ENCODE measurements at places on chromosomes 3 and 15.

DNA sequence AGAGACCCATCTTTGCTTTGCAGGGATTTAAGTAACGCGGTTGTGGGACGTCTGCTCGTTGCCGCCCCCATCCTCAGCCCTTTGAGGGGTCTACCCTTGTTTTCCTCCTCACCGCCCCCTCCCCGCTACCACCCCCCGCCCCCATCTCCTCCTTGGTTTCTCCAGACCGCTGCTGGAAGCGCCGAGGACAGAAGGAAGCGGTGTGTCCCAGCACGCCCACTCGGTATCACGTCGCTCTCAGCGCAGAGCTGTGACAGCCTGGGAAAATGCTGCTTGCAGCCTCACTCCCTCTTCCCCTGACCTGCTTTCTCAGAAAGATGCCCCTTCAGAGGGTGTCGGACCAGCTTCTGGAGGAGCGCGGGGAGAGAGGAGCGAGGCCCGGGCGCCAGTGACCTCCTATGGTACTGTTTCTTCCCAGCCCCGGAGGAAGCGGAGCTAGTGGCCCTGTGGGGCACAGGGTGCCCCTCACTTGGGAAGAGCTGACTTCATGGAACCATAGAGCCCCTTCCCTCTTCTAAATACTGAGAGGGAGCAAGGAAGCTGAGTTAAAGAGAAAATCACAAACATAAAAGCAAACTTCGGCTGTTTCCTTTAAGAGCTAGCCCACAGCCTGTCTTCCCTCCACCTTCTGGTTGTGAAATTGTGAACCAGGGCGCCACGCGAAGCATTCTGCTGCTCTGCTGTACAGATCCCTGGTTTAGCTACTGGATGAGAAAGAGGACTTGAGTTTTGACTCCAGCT is 698 bp downstream of the IL1RAP start:
- DNase-seq, result no peak

DNA sequence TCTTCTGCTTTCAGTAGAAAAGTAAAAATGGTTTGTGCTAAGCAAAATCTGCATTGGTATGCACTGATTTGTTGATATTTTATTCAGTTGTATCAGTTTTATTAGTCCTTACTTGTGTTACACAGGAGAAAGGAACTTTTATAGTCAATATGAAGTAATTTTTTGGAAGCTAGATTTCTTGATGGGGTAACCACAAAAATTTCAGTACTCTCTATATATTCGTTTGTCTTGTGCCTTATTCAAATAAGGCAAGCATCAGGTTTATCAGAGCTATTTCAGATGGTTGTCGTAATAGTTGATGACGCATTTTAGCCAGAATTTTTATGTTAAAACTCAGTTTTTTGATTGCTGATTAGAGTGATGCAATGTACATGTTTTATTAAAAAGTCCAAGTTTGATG is 50.7 kb upstream of the NIPA1 start:
- DNase-seq, result no peak

GRCh38 chr3:142218703-142219102 is 6.7 kb downstream of the GK5 start:
- DNase-seq, result no peak

DNA sequence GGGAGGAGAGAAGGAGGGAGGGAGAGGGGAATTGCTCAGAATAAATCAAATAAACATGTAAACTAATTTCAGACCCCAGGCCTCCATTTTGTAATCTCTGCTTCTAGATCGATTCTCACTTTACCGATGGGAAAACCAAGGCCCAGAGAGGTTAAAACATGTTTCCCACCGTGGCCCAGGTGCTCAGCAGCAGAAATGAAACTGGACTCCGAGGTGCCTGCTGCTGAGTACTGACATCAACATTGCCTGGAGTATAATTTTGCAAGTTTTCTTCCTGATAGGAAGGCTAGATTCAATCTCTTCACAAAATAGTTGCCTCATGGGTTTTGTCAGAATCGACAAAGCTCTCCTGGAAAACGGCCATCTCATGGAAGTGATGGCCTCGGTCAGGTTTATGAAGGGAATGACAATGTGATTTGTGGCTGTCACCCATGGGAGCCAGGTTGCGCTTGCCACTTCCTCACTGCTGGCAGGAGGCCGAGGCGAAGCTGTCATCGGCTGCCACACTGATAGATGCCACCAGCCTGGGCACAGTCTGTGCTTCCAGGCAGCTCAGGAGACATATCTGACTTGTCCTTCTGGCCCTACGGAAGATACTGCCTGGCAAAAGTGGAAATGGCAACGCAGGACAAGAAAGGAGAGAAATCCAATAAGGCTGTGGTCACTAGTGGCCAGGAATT is 133.1 kb upstream of the LRRN1 start:
- no peak for DNase-seq

DNA sequence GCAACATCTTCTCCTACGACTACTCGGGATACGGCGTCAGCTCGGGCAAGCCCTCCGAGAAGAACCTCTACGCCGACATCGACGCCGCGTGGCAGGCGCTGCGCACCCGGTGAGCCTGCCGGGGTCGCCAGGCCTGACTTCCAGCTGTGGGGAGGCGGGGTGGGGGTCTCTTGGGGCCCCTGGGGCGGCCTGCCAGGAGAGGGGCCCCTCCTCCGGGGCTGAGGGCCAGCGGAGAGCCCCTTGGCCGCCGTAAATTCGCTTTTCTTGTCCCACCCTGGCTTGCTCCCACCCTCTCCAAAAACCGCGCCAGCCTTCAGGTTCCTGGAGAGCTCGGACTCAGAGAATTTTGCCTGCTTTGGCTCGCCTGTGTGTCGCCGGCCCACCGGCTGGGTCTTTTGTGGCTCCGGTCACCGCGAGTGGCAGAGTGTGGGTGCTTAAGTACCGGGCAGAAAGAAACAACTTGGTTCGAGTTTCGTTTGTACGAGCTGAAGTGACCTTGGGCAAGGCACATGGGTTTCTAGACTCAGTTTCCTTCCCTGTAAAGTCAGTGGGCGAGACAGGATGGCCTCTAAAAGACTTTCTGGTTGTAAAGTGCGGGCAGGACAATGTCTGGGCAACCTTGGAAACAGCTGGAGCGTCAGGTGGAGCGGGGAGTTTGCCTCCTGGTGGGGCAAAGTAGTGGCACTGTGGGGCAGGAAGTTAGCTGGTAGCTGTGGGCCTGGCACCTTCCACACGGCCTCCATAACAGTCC is 976 bp downstream of the ABHD17C start:
- DNase-seq, result no peak

GRCh38 chr3:426072-426471 is 229.5 kb downstream of the CHL1 start:
- DNase-seq, result no peak

- no peak for DNase-seq
These were observed 28.5 kb downstream of the MCTP2 start for GRCh38 chr15:94259863-94260262.

DNA sequence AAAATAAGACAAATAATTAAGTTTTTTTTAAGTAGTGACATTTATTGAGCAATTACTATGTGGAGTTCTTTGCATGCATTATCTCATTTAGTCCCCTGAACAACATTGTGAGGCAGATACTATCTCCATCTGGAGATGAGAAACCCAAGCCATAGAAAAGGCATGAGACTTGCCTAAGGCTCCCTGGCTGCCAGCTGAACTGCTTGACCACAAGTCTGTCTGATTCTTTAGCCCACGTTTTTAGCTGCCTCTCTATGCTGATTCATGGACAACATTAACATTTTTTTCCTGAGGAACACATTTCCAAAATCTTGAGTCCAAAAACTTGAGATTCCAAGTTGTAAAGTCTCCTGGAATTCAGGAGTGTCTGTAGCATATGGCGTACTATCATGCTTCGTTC is 263.6 kb upstream of the GOLGA6L4 start:
- DNase-seq, result no peak

DNA sequence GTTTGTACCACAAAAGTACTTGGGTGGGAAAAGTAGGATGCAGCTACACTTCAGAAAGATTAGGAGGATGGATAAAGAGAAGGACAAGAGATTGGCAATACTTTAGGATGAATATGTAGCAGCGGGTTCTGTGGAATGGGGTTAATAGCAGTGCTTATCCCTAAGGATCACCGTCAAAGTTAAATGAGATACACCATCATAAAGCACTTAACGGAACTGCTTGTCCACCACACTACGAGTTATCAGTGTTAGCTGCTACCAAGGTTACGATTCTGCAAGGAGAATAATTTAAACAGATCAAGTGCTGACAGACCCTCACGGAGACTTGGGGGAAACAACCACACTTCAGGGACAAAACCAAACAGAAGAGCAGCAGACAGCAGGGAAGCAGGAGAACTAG is 963 bp downstream of the SHQ1 start:
- DNase-seq, result no peak

DNA sequence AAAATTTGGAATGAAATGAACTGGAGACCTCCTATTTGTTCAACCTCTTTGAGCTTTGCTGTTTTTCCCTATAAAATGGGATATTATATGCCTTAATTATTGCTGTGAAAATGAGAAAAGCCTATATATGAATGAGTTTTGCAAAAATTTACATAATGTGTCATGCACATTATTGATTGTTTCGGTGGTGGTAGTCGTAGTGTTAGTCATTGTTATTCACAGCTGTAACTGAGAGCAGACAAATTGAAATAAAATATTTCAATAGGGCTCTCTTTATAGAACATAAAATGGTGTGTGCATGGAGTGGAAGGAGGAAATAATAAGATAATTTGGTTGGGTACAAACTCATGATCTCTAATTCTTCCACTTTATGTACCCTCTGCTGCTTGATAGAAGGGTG is 153.7 kb upstream of the GADL1 start:
- no peak for DNase-seq

DNA sequence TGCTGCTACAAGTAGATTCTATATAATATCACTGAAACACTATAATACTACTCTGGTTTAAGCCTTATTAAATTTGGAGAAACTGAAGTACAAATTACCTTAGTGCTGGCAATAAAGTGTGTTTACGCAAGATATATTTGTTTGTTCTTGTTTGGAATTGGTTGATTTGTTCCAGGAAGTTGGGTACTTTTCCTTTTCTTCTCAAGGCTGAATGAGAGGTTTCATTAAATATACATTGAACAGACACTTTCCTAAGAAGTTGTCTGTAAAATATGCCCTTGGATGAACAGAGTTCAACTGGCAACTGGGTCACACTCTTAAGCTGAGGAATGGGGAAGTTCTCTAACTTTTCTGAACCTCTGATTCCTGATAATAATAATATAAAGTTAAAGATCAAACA is 542.1 kb upstream of the NAALADL2 start:
- no peak for DNase-seq

DNA sequence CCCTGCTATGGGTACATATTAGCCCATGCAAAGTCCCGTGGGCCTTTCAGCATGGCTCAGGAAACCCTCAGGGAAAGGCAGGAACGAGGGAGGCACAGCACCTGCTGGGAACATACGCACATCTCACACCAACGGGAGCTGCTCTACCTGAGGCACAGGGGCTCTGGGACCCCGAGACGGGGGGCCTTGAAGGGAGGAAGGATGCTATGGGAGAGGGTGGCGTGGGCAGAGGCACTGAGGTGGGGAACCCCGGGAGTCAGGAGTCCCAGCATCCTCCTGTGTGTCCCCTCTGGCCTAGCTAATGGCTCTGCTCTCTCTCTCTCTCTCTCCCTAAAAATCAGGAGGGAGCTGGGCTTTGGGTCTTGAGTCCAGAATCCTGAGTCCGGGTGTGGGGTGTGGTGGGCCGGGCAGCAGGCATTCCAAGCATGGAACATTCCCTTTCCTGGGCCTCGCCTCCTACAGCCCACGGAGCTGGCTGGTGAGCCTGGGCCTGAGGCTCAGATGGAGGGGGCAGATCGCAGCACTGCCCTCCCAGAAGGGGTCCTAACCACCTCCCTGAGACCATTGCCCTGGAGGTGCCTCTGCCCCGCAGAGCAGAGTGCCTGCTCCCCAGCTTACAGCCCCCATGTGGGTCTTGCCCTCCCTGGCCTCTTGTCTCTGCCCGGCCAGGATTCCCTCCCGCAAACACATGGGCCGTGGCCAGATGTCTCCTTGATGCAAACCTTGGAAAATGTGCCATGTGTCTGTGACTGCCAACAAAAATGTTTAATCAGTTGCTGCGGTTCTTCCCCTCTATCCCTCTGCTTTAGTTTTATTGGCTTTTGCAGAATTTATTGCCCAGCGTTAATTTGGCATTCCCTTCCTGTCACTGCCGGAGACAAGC is 101.6 kb downstream of the TMEM266 start:
- DNase-seq, result no peak

DNA sequence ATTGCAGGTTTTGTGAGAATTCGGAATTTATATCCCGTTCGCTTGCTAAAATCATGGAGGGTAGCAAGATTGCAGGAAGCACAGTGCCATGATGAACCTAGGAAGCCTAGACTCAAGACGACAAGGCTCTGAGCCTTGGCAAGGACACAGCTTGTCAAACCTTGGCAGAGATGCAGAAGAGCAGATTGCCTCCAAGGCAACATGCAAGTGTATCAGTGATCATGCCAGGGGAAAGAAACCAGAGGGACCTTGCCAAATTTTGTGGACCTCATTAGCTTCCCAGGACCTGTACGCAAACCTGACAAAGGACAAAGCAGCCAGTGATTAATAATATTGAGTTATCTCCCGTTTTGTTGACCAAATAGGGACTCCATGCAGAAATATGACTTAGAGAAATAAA is 159.7 kb downstream of the GOLIM4 start:
- DNase-seq, result no peak

DNA sequence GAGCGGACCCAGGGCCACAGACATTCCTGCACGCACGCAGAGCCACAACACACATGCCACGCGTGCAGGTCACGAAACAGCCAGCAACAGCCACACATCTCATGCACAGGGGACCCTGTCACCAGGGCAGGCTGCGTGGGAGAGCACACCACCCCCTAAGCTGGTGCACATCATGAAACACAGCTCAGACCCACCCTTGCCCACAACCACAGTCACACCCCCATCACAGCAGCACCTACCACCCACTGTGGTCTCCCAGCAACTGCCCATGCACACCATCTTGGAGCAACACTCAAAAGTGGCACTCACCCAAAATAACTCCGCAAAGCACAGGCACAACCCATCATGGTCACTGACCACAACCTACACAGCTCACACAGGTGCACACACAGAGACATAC is 75.7 kb downstream of the OCA2 start:
- DNase-seq, result no peak

GRCh38 chr3:155497930-155498647 is 204.6 kb upstream of the STRIT1 start:
- no peak for DNase-seq

- DNase-seq, result no peak
These were observed 96.3 kb upstream of the P2RY1 start for GRCh38 chr3:152738656-152739055.

DNA sequence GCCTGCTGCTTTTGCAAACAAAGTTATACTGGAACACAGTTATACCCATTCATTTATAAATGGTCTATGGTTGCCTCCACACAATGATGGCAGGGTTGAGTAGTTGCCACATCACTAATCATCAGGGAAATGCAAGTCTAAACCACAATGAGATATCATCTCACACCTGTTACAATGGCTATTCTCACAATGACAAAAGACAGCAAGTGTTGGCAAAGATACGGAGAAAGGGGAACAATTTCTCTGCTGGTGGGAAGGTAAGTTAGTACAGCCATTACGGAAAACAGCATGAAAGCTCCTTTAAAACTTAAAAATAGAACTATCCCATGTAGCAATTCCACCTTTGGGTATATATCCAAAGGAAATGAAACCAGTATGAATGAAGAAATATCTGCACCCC is 261.4 kb downstream of the TJP1 start:
- no peak for DNase-seq

Measured in NCI-H2107 (cell line).